ENCODE measurements at places on chromosomes 12 and 14.

GRCh38 chr12:30730011-30730410 lies 24.7 kb downstream of the CAPRIN2 start:
- no peak for DNase-seq

- no peak for DNase-seq
These were observed 245.8 kb downstream of the C12orf75 start for GRCh38 chr12:105576261-105576660.

- DNase-seq: no peak
These were observed 7.3 kb downstream of the HOXC8 start for GRCh38 chr12:54016051-54016450.

GRCh38 chr12:65616022-65616421 lies 208.3 kb upstream of the HMGA2 start:
- no peak for DNase-seq

DNA sequence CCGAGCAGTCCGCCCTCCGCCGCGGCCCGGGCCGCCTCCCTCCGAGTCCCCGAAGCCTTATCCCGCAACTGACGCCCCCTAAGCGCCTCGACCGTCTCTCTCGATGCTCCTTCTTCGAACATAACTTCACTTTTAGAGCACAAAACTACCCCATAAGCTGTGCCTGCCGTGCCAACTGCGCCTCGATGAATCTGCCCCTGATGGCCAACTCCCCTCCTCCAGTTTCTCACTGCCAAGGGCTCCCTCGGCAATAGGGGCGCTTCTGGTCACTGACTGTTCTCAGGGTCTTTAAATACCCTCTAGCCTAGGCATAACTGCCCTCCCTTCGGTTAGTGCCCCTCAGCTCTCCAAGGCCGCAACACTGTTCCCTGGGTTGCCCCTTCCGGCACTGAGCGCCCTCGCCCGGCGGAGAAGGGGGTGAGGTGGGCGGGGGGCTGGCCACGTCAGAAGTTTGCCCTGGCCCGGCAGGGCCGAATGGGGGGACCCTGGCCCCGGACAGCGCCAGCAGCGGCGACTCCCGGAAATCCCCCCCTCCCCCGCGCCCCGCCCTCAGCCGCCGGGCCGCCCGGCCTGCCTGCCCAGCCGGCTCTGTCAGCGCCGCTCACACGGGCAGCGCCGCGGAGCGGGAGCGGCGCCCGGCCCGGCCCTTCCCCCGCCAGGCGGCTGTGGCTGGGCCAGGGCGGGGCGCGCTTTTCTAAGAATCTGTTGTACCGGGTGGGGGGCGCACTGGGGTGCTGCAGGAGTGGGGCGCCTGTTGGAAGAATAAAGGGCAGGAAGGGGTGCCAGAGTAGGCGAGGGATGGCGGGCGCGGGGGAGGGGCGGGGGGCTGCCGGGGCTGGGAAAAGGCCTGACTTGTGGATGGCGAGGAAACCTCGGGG lies 10.6 kb downstream of the RARG start:
- peak; percentile 35 for DNase-seq

GRCh38 chr14:74984236-74985027 lies 18.3 kb upstream of the EIF2B2 start:
- no peak for DNase-seq

DNA sequence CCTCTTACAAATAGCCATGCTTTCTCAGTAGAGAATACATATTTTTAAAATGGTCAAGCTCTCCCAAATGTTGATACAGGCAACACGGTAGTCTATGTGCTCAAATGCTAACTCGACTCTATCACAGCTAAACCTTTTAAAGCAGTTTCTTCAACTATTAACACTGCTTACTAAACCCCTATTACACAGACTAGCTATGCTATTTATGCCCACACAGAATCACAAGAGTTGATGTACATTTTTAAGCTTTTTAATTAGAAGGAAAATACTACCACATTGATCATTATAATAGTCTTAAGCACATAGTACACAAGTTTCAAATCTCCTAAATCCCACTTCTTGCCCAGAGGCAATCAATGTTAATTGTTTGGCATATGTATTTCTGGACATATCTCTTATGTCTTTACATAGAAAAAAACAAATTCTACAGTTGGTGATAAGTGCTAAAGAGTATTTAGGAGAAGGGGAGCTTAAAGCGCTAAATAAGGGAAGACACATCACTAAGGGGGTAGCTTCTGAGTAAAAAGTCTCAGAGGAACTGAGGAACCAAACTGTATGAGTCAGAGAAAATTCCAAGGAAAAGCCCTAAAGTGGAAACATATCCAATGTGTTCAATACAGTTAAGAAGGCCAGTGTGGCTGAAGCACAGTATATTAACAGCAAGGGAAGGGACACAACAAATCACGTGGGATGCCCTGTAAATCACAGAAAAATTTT lies 13.7 kb downstream of the HNRNPC start:
- DNase-seq: no peak

GRCh38 chr12:91902860-91903683 lies 242.6 kb downstream of the BTG1 start:
- DNase-seq: no peak

GRCh38 chr14:72917094-72917802 lies 9.0 kb upstream of the DCAF4 start:
- DNase-seq: no peak

DNA sequence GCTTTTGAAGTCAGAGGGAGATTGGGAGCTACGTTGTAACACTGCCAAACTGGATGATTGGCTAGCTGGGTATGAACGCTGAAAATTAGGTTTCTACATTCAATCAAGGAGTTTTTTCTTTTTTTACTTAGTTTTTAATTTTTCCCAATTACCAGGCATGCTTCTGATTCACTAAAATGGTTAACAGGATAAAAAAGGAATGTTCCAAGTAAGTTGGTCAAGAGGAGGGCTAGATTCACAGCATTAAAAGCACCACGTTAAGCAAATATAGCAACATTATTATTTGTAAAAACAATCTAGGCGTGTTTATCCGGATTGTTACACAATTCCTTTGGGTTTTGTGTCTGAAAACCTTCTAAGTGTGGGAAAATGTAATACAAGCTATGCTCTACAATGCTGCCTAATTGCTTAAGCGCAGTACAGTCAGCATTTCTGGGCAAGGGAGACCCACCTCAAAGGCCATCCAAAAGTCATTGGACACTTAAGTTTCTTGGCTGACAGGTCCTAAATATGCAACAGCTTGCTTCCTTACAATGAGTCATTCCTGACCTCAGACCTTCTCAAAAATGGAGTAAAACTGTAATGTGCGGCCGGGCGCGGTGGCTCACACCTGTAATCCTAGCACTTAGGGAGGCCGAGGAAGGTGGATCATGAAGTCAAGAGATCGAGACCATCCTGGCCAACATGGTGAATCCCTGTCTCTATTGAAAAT lies 1.2 kb downstream of the RPLP0 start:
- no peak for DNase-seq

DNA sequence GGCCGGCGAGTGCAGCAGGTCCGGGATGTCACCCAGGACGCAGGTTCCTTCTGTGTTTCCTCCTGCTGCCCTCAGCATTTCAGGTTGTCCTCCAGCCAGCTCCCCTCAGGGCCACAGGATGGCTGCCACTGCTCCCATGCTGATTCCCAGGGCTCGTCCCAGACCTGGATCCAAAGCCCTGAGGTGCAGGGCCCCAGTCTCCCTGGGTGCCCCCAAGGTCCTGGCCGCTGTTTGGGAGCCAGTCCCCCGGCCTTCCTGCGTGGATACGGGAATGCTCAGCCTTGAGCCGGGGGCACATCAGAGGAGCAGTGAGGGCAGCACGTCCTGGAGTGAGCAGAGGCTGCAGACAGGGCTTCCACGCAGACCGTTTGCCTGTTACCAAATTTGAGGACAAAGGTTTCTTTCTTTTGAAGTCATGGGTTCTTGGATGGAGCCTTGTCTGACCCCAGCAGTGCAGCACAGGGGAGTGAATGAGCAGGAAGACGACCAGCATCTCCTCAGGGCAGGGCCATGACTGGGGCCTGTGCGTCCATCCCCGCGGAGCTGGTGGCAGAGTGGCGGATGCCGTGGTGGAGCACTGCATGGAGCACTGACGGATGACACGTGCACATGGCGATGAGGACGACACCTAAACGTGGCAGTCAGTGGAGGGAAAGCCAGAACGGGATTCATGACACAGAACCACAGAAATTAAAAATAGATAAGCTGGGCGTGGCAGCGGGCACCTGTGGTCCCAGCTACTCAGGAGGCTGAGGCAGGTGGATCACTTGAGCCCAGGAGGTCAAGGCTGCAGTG lies 12.5 kb upstream of the CACNA2D4 start:
- DNase-seq: no peak
